ENCODE measurements at places on chromosomes 5 and 9.

GRCh38 chr5:170303549-170303948 is 6.0 kb upstream of the LCP2 start:
- no peak for DNase-seq

GRCh38 chr5:15585841-15586591 is 86.0 kb downstream of the FBXL7 start:
- DNase-seq = no peak

- DNase-seq = no peak
These were observed 13.7 kb upstream of the TLX3 start for GRCh38 chr5:171295299-171295698.

DNA sequence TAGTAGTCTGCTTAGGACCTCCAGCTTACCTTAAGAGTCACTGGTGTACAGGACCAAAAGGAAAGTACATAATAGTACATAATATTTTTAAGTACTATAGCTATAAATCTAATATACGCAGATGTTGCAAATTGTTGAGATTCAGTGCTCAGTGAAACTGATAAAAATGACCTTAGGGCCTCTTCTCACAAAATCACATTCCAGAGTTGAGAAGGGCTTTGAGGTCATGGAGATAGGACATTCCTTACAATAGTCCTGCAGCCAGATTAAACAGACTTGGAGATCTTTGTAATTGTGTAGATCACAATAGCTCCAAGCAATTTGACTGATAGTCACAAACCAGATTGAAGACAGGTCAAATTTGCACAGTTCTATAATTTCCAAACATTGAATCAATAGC is 37.7 kb upstream of the PCSK1 start:
- DNase-seq = no peak

DNA sequence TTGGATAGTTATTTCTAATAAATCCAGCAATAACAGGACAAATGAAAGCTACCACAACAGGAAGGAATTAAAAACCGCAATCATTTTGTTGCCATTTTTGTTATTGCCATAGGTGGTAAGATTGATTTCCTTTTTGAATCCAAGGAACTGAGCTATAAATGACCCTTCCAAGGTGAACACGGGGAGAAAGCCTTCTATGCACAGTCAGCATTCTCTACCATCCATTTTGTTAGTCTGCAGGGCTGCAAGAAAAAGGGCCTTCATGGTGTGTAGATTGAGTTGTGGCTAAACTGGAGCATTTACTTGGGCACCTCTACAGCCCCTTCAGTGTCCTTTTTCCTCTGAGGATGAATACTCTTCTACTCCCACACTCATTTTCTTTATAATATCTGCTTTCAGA is 18.6 kb upstream of the REEP5 start:
- no peak for DNase-seq
